ENCODE measurements at places on chromosomes 3 and 15.
A peak's percentile ranks its signal among the peaks of the same experiment; 100 is the strongest.

- DNase-seq = no peak
These were observed 8.8 kb downstream of the ARID3B start for GRCh38 chr15:74549816-74550215.

GRCh38 chr3:77158730-77159581 lies 119.1 kb downstream of the ROBO2 start:
- DNase-seq = peak; percentile 11

DNA sequence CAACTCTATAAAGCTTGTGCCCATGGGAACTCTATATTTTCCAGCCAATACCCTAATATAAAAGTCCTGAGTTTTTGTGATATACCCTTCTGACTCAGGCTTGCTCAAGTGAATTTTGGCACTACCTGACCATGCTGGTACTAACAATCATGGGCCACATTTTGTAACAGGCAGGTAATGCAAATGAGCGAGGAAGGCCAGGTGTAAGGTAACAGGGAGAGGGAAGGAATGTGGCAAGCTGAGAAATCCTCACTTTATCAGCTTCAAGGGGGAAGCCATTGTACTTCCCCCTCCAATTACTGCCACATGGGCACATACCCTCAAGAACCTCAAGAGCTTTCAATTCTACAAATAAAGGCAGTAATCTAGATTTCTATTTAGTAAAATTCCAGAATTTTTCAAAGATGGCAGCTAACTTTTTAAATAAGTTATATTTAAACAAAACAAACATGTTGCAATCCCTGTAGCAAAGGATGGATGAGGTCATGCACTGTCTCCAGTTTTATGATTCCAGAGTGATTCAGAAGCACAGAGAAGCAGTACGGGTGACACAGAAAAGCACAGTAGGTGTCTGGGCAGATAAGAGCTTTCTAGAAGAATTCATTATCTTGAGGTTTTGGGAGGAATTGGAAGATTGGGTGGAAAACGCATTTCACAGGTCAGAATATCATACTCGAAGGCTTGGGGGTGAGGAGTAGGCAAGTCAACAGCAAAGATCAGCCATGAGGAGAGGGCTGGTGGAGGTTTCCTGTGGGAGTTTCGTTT lies 87.6 kb downstream of the FOXP1 start:
- peak; percentile 87 for DNase-seq

DNA sequence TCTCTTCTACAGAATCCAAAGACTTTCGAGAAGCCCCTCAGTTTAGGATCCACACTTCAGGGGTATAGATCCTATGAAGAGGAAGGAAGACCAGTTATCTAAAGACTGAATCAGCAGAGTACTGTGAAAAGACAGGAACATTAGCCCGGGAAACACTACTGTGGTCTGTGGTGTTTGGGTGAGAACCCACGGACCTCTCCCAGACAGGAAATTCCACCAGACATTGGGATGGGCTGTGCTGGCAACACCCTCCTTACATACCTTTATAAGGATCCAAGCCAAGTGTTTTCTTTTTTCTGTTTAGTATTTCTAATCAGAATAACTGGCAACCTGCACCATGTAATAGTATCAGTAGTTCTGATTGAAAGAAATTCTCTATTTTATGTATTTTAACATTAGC lies 14.1 kb downstream of the TMEM207 start:
- DNase-seq = no peak

DNA sequence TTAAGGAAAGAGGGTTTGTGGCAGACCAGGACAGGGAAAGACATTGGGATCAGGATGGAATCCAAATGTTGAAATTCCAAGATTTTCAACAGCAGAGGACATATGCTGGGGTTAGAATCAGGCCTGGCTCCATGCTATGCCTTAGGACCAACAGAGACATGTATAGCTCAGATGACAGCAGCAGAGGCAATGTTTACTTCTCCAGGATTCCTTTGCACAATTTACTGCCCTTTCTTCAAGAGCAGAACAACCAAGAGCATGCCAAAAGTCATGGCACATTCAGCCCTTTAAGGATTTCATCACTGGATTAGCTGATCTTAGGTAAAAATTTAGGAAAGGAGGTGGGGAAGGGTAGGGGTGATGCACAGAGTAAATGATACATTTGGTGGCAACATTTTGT lies 69.6 kb upstream of the GSK3B start:
- no peak for DNase-seq

GRCh38 chr3:62374341-62375218 lies 1.2 kb upstream of the FEZF2 start:
- DNase-seq = peak; percentile 21

Data from mesendoderm (in vitro differentiated cells).